ENCODE measurements at places on chromosomes 12 and 14.

GRCh38 chr12:25311506-25311905 lies 60.8 kb upstream of the KRAS start:
- DNase-seq = no peak

DNA sequence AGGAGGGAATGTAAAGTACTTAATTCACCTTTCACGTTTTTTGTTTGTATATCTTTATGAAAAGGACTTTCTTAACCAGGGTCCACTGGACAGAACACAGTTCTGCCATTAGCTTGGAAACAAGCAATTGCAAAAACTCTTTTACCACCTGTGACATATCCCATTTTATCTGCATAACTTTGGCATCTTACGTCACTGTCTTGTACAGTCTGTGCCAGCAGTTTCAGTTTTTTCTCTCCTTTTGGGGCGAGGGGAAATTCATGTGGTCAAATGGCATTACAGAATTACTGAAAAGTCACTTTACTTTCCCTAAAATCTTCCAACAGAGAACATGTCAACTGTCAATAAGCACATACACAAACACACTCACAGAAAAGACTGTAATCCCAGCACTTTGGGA lies 43.7 kb upstream of the SELPLG start:
- DNase-seq = no peak

DNA sequence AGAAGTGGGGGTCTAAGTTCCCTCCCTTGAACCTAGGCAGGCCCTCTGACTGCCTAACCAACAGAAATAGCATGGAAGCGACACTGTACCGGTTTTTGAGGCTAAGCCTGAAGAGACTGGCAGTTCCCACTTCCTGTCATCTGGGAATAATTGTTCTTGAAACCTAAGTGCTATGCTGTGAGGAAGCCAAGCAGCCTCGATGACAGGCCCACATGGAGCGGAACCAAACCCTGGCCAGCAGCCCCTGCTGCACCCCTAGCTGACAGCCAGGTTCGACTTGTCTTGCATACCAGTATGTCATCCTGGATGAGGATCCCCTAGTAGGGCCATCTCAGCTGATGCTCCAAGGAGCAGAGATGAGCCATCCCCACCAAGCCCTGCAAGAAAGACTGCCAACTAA lies 6.4 kb upstream of the GPR68 start:
- no peak for DNase-seq

- DNase-seq = no peak
Observed at GRCh38 chr12:93680006-93680405, 2.8 kb downstream of the CRADD start.

DNA sequence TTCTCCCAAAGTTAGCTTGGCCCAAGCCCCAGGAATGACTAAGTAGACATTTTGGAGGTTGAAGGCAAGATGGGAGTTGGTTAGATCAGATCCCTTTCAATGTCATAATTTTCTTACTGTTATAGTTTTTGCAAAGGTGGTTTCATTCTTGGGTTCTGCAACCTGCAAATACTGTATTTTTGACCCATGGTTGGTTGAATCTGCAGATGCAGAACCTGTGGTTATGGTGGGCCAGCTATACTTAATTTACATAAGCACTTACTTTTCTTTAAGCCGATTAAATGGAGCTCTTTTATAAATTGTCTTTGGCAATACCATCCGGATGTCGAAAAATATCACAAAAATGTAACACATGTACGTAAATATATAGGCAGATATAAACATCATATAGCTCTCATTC lies 25.6 kb downstream of the LEMD3 start:
- no peak for DNase-seq

GRCh38 chr14:63510538-63510937 lies 32.6 kb downstream of the PPP2R5E start:
- peak; percentile 35 for DNase-seq

DNA sequence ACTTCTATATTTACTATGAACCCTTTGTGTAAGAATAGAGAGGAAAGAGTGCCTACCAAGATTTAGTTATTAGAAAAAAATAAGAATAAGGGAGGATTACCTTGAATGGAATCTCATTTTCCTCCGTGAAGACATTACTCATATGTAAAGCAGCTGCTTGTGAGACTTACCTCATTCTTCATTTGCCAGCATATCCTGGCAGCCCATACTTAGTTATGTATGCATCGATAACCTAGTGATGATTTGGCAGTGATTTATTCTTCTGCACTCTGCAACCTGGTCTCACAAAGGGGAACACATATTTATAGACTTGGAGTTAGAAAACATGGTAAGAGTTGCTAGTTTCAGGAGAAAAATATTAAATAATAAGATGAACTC lies 56.8 kb downstream of the LRFN5 start:
- DNase-seq = no peak

DNA sequence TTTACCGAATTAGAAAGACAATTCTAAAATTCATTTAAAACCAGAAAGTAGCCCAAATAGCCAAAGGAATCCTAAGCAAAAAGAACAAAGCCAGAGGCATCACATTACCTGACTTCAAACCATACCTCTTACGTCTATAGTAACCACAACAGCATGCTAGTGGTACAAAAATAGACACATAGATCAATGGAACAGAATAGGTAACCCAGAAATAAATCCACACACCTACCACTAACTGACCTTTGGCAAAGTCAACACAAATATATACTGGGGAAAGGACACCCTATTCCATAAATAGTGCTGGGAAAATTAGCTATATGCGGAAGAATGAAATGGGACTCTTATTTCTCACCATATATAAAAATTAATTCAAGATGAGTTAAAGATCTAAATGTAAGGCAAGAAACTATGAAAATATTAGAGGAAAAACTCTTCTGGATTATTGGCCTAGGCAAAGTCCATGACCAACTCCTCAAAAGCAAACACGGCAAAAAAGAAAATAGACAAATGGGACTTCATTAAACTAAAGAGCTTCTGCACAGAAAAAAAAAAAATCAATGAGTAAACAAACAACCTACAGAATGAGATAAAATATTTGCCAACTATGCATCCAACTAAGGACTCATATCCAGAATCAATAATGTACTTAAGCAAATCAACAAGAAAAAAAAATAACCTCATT lies 568.9 kb downstream of the SOX5 start:
- DNase-seq = no peak

GRCh38 chr12:97050509-97050908 lies 143.5 kb downstream of the NEDD1 start:
- DNase-seq = no peak

DNA sequence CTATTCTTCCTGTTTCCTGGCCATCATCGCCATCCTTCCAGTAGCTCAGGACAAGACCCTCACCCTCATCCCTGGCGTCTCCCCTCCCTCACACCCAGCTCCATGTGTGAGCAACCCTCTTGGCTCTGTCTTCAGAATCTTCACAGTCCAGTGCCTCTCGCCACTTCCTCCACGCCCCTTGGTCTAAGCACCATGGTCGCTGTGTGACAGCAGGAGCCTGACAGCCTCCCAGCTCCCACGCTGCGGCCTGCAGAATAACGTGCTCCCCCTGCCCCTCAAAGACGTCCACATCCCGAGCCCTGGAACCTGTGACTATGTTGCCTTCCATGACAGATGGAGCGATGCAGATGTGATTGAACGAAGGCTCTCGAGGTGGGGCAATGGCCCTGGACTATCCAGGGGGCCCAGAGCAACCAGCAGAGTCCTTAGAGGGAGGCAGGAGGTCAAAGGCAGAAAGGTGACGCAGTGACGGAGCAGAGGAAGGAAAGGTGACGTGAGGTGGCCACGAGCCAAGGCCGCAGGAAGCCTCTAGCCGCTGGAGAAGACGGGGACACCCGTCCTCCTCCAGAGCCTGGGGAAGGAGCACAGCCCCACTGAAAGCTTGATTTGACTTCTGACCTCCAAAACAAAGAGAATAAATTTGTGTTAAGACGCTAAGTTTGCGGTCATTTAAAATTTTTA lies 139.8 kb downstream of the CALM1 start:
- peak; percentile 39 for DNase-seq

DNA sequence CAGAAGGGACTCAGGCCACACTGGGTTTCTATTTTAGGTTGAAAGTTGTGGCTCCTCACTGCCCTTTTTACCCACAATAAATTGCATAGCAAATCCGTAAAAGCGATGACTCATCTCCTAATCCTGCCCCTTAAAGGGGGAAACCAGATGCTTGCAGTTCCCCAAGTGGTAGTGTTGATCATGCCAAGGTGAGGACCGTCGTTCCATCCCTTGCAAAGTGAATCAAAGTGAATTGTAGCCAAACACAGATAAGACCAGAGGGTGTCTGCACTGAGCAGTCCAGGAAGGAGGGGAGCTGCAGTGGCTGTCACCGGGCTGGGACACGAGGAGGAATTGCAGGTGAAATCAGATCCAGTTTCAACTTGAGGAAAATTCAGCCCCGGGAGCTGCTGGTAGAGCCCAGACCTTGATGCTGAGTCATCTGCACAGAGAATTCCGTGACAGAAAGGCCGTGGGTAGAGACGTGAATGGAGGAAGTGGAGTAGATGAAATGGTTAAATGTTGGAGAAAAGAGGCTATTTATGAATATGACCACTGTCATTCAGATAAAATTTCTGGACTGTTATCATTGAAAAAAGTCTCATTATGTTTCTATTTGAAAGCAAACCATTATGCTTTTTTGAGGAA lies 44.2 kb upstream of the MMP17 start:
- DNase-seq = peak; percentile 34

DNA sequence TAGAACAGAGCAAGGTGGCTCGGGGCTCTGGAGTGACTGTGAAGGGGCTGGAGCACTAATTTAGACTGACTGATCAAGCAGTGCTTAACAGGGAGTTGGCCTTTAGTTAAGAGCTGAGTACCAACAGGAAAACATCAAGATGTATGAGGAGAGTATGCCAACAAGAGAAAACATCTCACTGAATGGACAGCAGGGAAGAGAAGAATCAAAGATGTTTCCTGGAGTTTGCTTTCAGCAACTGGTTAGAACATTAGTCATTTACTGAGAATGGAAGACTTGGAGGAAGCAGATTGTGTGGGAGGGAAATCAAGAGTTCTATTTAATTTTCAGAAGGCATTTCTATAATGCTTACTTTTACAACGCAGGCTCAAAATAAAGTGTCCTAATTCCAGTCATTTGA lies 259.3 kb downstream of the ADAMTS20 start:
- DNase-seq = peak; percentile 49

GRCh38 chr12:546920-547845 lies 87.4 kb downstream of the B4GALNT3 start:
- DNase-seq = no peak

DNA sequence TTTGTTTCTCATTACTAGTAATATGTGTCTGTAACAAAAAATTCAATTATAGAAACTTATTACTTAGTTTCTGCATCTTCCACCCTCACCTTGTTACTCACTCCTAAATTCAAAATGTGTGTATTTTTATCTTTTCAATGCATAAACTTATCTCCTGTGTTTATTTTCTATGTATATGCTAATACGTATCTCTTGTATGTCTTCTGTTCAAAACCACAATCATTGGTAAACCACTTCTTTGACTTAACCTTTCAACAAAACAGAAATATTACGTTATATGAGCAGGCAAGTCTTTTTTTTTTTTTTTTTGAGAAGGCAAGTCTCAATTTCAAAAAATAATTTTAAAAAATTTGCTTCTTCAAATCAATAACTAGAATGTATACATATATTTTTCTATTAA lies 39.2 kb upstream of the RPH3A start:
- no peak for DNase-seq

DNA sequence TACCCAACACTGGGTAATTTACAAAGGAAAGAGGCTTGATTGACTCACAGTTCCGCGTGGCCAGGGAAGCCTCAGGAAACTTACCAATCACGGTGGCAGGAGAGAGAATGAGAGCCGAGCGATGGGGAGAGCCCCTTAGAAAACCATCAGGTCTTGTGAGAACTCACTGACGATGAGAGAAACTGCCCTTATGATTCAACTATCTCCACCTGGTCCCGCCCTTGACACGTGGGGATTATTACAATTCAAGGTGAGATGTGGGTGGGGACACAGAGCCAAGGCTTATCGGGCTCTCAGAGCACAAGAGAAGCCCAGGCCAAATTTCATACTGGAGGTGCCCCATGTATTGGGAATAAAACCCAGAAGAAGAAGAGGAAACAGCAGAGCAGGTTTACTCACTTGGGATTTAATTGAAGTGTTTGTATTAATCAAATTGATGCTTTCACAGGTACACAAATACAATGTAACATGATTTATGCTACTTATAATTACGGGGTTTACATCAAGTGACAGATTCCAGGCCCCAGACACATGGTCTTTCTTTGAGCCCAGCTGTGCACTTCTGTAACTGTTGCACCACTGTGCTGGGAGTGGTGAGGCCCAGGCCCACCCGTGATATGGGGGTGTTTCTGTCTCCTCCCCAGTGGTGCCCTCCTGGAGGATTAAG lies 8.2 kb upstream of the CCDC85C start:
- no peak for DNase-seq

DNA sequence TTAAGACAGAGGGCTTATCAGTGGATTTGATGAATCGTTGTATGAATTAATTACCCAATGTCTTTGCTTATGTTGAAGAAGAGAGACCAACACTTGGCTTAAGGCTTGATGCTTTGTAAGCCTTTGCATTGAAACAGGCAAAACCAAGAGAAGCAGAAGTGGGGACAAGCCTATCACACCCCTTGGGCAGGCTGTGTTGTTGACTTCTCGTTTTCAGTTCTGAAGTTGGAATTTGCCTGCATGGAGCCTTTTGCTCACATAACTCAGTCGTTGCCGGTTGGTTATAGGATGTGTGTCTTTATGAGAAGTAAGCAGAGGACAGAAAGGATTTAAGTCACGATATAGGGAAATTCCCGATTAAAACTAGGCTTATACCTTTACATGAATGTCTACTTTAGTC lies 94.7 kb downstream of the CCDC92 start:
- peak; percentile 31 for DNase-seq

- DNase-seq = peak; percentile 99
Observed at GRCh38 chr12:57547288-57548012, 458 bp upstream of the DCTN2 start.

DNA sequence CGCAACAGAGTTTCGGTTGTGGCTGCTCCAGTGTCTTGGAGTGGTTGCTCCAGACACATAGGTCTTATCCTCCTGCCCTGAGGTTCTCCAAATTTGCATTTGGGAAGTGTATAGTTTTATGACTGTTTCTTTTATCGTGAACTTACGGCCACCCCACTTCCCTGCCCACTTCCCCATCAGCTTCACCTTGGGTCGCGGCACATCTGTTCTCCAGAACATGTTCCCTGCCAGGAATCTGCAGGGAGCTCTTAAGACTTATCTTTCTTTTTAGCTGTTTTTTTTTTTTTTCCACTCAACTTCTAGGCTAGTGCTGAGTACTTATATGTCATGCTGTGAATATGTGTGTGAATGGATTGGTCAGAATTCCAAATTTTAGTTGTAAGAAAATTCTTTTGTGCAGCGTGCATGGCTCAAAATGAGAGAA lies 75.4 kb downstream of the ETV6 start:
- no peak for DNase-seq

- no peak for DNase-seq
Observed at GRCh38 chr12:78732481-78732880, 132.1 kb upstream of the SYT1 start.

DNA sequence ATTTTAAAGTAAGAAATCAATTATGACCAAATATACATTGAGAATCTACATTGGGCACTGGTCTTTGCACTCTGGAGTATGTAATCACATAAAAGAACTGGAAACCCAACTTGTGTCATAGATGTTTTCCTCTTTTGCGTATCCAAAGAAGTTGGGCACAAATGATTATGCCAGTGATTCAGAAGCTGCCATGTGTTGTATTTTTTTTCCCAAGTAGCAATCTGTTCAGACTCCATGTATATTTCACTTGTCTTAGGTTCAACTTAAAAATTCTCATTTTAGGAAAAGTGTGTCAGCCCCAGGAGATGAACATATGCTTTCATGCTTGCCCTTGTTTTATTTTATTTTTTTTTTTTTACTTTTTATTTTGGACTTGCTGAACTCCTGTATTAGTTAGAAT lies 441.5 kb downstream of the PDZRN4 start:
- DNase-seq = no peak
